ENCODE measurements at places on chromosomes 2 and 18.

DNA sequence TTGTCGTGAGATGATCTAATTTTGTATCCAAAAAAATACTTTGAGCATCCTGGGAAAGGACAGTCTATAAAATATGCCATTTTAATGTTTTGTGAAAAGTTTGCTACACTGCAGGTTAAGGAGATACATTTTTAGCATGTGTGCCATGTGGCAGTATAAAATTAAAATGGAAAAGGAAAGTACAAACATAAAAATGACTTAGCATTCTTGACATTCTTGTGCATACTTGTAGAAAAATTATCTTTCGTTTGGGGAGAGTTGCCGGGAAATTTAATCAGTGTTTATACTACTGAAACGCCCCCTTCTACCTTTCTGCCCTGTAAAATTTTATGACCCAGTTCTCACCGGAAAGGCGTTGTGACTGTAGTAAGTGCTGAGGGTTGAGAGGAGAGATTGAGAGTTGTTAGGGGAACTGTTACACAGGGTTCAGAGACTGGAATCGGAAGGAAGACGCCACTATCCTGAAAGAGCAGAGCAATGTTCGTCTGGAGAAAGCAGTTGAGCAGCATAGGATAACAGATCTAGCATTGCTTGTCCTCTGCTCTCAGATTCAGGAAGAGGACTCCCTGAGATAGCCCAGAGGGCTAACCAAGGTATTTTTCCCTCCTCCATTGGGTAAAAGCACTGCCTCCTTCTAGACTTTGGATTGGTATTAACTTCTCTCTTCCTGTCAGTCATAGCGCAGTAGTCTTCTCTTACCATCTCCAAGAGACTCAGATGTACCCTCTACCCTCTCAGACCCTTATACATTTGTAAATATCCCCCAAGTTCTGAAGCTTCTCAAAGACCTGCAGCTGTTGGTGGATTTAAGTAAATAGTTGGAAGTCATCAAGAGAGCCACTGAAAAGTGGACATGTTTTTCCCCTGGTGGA is 2.7 kb downstream of the CDH20 start:
- peak; percentile 24 for DNase-seq

DNA sequence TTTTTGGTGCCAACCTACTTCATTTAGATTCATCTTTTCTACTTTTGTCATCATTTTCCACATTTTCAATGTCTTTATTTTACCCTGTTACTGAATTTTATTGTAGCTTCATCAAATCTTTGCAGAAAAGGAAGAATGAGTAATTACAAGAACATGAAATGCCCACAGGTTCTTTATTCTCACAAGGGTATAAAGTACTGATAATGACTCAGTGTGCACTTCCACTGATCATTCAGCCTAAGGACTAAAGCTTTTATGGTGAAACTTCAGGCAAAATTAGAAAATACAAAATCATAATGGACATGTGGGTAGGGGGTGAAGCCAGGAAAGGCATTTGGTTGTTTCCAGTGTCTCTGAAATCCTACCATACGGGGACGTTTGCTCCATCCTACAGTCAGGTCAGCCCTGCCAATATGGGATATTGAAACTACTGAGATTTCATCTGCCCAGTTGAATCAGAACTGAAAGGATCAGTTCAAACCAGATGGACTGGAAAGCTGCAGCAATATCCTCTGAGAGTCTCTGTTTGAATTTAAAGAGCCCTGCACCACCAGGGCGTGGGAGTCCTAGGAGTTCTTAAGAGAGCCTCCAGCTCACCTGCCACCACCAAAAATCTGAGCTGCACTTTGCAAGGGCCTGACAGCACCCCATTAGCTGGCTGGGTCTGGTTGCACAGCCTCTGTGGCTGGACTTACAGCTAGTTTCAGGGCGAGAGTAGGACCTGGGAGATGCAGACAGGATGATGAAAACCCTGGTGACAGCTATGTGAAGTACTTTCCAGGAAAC is 390.4 kb downstream of the CMPK2 start:
- no peak for DNase-seq

GRCh38 chr2:70931376-70932000 is 4.2 kb upstream of the ATP6V1B1 start:
- DNase-seq, result no peak

GRCh38 chr2:151819920-151820319 is 8.3 kb downstream of the ARL5A start:
- DNase-seq, result no peak

DNA sequence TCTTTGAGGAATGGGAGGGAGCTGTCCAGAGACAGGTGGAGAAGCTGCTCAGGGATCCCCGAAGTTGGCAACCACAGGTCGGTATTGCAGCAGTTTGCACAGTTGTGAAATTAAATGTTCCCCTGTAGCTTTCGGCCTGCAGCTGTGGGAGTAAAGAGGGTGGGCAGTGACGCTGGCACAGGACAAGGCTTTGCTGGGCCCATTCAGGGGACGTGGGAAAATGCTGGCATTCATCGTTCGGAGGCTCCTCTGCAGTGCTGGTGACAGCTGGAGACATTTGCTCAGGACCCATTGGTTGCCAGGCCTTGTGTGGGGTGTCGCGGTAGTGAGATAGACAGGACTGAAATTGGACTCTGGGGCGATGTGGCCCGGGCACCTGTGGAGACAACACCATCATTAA is 173.7 kb downstream of the MYCN start:
- no peak for DNase-seq

- DNase-seq, result no peak
Observed at GRCh38 chr2:121788685-121789084, 33.2 kb downstream of the TSN start.

DNA sequence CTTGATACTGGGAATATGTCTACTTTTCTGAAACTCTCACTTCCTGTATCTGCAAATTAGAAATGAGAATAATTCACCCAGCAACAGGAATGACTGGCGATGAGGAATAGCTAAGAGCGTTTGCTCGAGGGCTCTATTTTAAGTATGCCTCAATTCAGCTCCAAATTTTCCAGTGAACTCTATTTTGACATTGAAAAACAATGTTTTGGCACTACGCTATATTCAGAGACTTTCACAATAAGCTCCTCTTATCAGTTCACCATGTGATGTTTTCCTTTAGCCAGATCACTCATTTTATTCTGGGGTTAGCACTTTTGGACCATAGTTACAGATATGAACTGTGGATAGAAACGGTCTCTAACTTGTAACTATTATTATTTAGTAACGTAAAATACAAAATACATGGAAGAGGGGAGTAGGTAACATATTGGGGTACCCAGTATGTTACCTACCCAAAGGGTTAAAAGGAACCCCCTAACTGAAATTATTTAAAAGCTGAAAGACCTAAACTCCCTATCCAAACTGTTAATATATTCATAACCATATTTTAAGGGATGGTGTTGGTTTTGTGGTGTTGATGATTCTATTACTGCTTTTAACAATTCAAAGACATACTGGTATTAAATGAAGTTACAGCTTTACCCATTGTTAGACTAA is 28.1 kb downstream of the SLC40A1 start:
- no peak for DNase-seq

DNA sequence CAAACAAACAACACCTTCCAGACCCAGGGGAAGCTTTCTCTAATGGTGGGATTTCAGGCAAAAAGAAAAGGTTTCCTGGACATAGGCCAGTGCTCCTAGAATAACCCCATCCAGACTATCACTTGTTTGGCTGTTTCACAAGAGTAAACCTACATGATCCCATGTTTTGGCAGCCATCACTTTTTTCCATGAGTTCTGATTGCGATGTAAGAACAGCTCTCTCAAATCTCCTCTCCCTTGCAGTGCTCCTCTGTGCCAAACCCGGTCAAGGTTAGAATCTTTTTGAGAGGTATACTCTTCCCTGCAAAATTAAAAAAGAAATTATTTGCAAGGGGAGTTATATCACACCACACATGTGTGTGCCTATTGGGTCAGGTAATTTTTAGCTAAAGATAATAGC is 11.9 kb downstream of the GRP start:
- no peak for DNase-seq

- DNase-seq, result no peak
Observed at GRCh38 chr2:227035711-227036367, 128.2 kb downstream of the COL4A4 start.

GRCh38 chr2:200159357-200159707 is 147.2 kb upstream of the SPATS2L start:
- DNase-seq, result no peak

DNA sequence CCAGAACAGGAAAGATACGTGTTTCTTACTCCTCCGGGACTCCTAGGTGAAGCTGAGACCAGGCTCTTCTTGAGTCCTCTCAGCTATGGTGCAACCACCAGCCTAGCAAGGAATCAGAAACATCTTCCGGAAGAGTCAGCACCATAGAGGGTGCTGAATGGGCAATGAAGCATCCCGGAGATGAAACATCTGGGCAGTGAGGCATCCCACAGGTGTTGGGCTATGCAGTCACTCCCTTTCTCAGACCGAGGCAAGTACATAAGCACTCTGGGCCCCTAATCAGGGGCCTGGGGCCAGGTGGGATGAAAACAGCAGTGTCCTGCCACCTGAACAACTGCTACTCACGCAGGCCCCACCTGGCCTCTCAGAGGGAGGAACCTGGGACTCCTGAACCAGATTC is 1.4 kb upstream of the CAPN10 start:
- peak; percentile 31 for DNase-seq

GRCh38 chr2:3516831-3517230 is 2.5 kb downstream of the ADI1 start:
- no peak for DNase-seq

DNA sequence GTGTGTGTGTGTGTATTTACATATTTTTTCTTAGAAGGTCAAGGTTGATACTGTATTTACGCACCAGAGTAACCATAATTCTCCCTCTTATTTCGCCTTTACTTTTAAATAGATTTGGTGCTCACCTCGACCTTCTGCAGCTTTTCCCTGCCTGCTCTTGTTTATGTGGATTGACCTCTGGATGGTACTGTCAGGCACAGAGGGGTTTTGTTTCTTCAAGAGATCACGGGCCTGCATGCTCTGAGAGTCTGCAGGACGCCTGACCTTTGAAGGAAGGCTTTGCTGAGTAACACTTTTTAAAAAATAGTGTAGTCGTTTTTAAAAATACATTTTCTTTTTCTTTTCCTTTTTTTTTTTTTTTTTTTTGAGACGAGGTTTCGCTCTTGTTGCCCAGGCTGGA is 18.1 kb upstream of the EFHD1 start:
- DNase-seq, result no peak

DNA sequence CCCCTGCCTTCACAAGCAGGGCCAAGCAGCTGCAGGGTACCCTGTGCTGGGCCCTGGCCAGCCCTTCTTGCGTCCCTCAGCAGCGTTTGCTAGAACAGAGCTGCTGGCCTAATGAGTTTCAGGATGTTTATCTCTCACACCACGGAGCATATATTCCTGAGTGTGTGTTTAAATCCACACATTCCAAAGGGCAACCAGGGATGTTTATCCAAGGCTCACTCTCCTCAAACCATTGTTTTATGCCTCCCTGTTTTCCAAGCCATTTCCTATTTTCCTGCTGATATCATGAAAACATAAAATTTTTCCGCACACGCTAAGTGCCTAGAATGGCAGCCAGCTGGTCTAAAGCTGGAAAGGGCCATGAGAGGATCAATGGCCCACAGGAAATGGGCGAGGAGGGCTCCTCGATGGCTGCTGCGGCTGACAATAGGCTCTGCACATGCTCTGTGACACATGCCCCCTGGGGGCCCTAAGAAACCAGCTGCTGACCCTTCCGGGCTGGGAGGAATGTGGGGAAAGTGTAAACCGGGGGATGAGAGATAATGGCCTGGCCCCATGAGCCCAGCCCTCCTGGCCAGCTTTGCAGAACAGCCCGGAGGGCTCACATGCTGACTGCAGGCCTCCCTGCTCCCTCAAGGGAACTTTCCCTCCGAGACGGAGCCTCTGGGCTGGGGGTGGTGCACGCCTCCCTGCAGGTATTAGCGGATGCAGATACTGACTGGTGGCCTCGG is 194.0 kb downstream of the NDUFA10 start:
- DNase-seq, result no peak

GRCh38 chr2:222622910-222623309 is 33.0 kb downstream of the FARSB start:
- DNase-seq, result no peak

DNA sequence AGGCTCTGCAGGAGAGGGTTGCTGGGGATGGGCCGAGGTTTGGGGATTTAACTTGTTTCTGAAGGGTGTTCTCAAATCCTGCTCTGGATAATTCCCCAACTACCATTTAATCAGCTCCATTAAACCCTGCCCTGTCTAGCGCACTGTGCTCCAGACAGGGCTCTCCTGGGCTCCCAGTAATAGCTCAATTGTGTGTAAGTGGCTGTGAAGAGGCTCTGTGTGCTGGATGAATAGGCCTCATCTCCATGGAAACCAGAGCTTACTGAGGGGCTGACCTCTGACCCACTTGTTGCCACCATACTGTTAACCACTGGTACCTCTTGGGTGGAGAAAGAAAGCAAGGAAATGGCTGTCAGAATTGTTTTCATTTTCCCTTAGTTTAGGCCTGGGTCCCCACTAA is 92.9 kb downstream of the TGOLN2 start:
- DNase-seq, result no peak

DNA sequence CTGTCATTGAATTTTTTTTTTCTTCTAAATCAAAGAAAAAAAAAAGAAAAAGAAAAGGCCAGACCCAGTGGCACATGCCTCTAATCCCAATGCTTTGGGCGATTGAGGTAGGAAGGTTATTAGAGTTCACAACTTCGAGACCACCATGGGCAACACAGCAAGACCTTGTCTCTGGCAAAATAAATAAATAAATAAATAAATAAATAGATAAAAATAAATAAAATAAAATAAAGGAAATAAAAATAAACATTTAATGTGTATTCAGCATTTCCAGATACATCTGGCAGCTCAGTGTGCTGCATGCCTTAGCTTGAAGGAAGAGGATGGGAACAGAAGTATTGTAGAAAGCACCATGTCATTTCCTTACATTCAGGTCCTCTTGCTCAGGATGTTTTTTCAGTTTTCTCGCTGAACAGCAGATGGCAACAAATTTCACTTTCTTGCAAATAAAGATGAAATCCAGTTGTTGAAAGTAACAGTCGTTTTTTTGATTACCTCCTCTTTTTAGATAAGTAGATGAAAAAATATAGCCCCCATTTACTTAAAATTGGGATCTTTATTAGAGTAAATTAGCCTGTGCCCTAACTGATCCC is 25.7 kb upstream of the FAM178B start:
- DNase-seq, result peak; percentile 75

- no peak for DNase-seq
Observed at GRCh38 chr18:2894841-2895370, 48.1 kb downstream of the EMILIN2 start.

DNA sequence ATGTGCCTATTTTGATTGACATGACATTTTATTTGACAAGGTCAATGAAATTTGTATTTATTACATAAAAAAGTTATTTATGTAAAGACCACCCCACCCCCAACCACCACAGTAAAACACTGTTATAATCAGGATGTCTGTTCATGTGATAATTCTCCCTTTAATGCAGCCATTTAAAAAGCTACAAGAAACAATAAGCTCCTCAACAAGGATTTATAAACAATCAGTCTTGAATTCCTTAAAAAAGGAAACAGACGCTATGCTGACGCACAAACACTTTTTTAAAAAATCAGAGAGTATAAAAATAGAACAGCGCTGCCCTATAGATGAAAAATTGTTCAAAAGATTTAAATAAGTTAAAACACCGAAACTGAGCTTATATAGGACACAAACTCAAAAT is 102.2 kb downstream of the SOS1 start:
- no peak for DNase-seq

- no peak for DNase-seq
Observed at GRCh38 chr2:199160081-199160480, 297.7 kb downstream of the SATB2 start.

All from GM23248 (cell line).